Thoracic aorta endothelial cell (primary cell): ENCODE measurements at places on chromosomes 6 and 20. TPM values are rescaled to one million over a fixed set of nuclear protein-coding genes. Genes with fewer than 3 reads are reported as not detected.

The HUS1B gene
- total RNA-seq, result 1.7 and 3.2 TPM in 2 replicates

The MYB gene
- total RNA-seq, result 0.14 and 0.27 TPM in 2 replicates

The TINAG gene
- not detected in 2 replicates for total RNA-seq

The CDH22 gene
- under 0.01 and 0.13 TPM in 2 replicates for total RNA-seq

The SMOC2 gene
- not detected in 2 replicates for total RNA-seq

The ROS1 gene
- total RNA-seq, result not detected in 2 replicates

The TP53TG5 gene
- not detected in 2 replicates for total RNA-seq
